D341Med (cell line): ENCODE measurements at places on chromosomes 3 and 15.
A peak's percentile ranks its signal among the peaks of the same experiment; 100 is the strongest.

DNA sequence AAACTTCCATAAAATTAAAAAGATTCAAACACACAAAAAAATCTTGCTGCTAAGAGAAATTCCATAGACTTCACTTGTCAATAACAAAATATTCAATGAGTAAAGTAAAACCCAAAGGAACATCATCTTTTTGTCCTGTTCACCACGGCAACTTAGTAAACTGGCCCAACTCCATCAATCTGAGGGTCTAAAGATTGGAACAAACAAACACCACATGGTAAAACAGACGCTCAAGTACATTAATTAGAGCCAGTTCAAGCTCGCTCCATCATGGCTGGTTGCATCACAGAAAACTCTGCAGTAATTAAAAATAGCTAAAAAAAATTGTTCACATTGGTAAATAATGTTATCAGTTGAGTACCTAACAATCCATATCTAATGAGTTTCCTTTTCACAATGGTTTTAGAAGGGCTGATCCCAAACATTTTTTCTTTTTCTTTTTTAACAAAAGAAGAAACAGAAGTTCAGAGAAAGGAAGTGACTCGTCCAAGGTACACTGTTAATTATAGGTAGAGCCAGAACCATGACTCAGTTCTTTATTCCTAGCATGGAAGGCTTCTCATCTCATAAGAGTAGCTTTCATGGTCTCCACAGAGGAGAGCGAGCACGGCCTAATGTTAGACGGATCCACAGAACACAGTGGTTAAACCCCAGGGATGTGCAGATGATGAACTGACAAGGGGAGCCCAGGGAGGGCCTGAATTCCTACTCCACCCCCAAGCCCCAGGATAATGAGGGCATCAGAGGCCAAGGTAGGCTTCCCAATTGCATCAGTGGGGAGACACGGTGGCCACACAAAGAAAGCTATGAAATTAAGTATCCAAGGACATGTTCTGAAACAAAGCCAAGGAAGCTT is 79.2 kb upstream of the ARHGEF3 start:
- DNase-seq = no peak

DNA sequence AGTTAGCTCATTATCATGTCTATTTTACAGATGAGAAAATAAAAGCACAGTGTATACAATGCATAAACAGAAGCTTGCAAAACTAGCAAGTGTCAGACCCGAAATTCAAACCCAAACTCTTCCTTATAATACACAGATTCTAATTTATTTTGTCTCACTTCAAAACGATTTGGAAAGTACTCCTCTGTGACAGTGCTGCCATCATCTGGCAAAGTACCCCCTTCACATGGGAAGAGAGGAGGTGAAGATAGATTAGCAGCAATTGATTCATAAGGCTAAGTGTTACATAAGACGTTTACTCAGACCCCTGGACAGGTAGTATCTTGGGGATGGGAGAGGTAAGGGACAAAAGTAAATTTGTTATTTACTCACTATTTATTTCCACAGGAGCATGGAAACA is 744.0 kb upstream of the SGO1 start:
- DNase-seq = peak; percentile 39

DNA sequence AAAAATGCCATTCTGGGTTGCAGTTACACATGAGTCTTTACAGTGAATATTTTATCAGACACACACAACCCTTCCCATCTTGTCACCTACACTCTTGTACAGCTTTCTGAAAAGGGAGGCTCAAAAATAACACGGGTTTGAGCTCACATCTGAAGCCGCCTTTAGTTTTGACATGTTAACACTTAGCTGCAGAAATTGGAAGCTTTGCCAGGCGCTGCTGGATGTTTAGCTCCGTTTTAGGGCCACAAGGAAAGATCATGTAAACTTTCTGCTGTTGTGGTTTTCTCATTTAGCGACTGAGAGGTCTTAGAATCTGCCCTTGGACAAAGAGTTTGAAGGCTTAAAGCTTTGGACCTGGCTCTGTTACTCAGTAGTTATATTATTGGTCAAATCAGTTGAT is 120.1 kb downstream of the OXNAD1 start:
- no peak for DNase-seq

- no peak for DNase-seq
These were observed 77.6 kb downstream of the TOP2B start for GRCh38 chr3:25587094-25587493.

GRCh38 chr3:12994607-12995388 is 78.4 kb downstream of the IQSEC1 start:
- DNase-seq = peak; percentile 95

- DNase-seq = no peak
These were observed 27.9 kb upstream of the TGFBR2 start for GRCh38 chr3:30578479-30578878.

GRCh38 chr3:12231431-12231830 is 57.4 kb upstream of the PPARG start:
- no peak for DNase-seq

GRCh38 chr3:66483006-66483405 is 17.8 kb downstream of the LRIG1 start:
- no peak for DNase-seq

- no peak for DNase-seq
These were observed 37.8 kb downstream of the EHHADH start for GRCh38 chr3:185215873-185216606.

- DNase-seq = no peak
These were observed 16.9 kb downstream of the DHX36 start for GRCh38 chr3:154307363-154307762.

GRCh38 chr3:120469882-120470301 is 19.1 kb upstream of the FSTL1 start:
- no peak for DNase-seq

GRCh38 chr3:141735176-141735575 is 2.9 kb upstream of the RNF7 start:
- no peak for DNase-seq

GRCh38 chr3:112958811-112959560 is 15.9 kb downstream of the CD200R1 start:
- DNase-seq = no peak

- DNase-seq = no peak
These were observed 271.0 kb downstream of the EDEM1 start for GRCh38 chr3:5458526-5458925.

- no peak for DNase-seq
These were observed 712.6 kb upstream of the GBE1 start for GRCh38 chr3:82473864-82474541.

DNA sequence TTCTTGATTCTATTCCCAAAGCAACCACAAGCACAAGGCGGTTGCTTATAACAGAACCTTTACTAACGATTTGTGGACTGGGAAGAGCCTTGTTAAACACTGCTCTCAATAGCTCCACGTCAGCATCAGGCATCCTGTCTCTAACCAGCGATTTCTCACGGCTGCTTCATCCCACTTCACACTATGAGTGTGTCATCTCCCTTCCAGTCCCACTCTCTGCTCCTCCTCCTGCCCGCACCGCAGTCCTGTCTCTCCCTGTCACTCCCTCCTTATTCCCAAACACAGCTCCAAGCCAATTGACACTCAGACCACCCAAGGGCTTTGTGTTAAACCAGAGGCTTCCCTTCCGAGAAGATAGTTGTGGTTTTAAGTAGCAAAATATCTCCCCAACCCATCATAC is 94.8 kb downstream of the ABHD5 start:
- DNase-seq = no peak

DNA sequence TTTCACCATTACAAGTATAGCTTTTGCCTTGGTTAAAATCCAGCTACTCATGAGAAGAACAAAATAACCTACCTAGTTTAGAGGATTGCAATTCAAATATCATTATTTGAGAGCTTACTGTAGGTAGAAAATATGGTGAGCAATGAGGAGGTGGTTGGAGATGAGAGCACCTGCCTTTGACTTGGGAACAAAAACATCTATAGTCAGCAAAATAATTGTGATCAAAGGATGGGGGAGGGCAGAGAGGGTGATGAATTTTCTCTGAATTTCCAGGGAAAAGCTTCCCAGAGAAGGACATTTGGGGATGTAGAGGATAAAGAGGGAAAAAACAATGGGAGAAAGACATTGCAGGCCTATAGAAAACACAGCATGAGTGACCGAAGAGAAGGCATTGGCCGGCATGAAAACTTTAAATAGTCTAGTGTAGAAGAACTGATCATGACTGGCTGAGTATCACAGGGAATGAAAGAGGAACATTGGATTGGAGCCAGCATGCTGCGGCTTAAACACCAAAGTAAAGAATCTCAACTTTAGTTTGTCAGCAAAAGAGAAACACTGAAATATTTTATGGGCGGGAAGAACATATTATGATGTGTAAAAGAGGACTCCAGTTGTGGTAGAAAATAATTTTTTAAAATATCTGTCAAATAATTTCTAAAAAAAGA is 581.3 kb downstream of the UNC13C start:
- DNase-seq = no peak

DNA sequence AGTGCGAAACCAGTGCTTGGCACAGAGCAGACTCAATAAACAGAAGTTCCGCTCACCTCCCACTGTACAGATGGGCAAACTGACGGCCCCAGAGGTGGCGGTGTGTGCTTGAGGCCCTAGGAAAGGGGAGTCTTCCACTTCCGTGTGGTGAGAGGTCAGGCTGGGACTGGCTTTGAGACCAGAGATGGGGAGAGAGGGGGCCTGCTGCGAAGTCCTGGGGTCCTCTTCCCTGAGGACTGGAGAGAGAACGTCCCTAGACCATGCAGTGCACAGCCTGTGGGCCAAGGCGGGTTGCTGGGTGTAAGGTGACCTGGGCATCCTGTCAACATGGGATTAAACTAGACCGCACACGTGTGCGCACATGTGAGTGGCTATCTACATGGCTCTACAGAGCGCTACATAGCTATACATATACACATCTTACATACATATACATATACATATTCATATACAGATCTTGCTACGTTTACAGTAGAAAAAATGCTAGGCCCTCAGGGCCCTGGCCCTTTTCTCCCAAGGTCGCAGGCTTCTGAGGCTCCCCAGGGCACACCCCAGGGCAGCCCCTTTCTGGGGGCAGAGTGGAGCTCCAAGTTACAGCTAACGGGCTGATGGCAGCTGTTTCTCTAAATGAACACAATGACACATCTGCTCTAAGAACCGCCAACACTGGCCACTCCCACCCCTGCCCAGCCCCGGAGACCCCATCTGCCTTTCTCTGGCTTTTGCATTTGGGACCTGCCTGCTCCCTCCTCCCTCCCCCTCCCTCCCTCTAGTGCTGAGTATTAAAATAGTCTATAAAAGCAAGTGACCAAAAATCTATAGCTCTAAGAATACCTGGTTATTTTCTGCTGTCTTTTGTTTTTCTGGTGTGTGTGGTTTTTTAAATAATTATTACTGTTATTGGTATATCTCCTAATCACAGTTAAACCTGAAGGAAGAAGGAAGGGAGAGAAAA is 47.0 kb downstream of the HCN4 start:
- DNase-seq = no peak

- no peak for DNase-seq
These were observed 115.2 kb upstream of the KCNMB2 start for GRCh38 chr3:178421069-178421468.

DNA sequence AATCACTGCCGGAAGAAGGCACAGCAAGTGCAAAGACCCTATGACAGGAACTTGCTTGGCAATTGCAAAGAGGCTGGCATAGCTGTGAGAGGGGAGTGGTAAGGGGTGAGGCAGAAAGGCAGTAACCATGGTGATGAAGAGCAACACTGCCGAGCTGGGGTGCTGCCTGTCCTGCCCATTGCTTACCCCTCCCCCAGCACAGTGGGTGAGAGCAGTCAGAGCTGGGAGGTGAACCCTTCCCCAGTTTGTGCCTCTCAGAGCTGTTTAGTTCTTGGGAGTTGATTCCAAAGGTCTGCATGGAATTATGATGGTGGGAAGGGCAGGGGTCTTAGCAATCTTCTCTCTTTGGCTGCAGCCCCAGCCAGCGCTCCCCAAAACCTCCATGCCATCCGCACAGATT is 8.8 kb downstream of the TYRO3 start:
- no peak for DNase-seq

DNA sequence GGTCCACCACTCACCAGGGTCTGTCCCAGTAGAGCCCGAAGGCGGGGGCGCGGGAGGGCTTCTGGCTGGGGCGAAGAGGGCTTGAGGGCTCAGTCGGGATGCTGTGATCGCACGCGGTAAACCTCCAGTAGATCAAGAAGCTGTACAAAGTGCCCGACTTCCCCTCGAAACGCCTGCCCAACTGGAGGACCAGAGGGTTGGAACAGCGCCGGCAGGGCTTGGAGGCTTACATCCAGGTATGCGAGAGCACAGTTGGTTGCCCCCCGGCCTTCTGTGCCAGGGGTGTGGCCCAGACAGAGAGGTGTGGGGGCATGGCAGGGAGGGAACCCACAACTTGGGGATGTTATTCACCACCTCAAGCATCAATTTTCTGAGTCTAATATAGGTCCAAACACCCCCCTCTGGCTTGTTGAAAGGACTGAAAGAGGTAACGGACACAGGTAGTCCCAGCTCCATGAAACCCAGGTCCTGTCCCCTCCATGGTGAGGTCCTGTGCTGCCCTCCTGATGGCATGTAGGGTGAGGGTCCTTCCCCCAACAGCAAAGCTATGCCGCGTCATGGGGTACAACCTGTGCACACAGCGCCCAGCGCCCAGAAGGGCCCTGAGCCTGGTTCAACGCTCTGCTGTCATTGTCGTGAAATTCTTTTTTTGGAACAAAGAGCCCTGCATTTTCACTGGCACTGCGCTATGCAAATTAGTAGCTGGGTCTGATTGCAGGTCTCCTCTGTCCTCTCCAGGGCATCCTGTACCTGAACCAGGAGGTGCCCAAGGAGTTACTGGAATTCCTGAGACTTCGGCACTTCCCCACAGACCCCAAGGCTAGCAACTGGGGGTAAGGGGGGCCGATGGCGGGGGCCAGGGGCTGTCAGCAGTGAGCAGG is 1.2 kb downstream of the SNX22 start:
- no peak for DNase-seq

DNA sequence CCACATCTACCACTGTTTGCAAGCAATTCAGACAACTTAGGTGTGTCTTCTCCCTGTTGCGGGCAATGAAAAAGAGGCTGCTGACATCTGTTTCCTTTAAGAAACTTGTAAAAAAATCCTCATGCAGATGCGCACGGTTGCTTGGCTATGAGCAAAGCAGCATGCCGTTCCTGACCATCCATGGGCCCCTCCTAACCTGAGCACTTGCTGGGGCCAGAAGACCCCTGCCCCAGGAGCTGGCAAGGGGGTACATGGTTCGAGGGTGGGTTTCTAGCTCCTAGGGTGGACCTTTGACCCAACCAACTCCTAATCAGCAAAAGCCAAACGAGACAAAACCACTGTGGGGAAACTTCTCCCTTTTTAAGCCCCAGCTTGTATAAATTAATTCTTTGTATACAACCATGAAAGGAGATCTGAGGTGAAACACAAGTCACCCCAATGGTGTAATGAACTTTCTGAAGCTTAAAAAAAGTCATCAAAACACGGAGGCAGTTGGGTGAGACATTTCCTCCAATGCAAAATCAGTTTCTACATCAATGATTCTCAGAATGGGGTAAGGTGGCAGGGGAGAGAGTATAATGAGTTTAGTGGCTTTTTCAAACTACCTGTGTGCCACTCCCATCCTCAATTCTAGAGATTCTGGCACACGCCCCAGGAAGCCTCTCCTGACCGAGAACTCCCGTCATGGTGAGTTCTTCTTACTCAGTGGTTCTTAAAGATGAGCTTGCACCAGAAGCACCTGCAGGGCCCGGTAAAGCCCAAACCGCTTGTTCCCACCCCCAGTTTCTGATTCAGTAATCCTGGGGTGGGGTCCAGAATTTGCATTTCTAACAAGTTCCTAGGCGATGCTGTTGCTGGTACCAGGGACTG is 44.1 kb downstream of the CPN2 start:
- no peak for DNase-seq
